Aorta (tissue), 5 donors: ENCODE measurements at places on chromosomes 1 and 21. TPM values are rescaled to one million over a fixed set of nuclear protein-coding genes. Genes with fewer than 3 reads are reported as not detected.

Gene CD52
- 14.7 TPM for total RNA-seq

Gene CTH
- total RNA-seq: 3.7 TPM

Gene EPHA10
- 0.12 TPM for total RNA-seq

Gene NEK2
- 1.0 TPM for total RNA-seq

Gene TNNI3K
- 4.2 TPM for total RNA-seq

Gene DIRAS3
- total RNA-seq: 2.2 TPM

Gene PTPRC
- total RNA-seq: 89.9 TPM

Gene MCM3AP
- total RNA-seq: 111 TPM

Gene ABCA4
- 0.16 TPM for total RNA-seq

Gene AMY2A
- 2.8 TPM for total RNA-seq

DNA sequence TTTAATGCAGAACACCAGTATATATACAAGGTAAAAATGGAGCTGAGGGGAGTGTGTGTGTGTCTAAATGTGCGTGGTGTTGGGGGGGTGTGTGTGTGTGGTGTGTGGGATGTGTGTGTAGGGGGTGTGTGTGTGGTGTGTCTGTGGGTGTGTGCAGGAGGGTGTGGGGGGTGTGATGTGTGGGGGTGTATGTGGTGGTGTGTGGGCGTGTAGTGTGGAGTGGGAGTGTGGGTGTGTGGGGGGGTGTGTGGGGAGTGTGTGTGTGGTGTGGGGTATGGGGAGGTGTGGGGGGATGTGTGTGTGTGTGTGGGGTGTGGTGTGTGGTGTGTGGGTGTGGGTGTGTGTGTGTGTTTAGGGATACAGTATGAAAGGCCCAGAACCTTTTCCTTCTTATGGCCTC, 202.3 kb upstream of the CACYBP start:
- no peak for DNase-seq

DNA sequence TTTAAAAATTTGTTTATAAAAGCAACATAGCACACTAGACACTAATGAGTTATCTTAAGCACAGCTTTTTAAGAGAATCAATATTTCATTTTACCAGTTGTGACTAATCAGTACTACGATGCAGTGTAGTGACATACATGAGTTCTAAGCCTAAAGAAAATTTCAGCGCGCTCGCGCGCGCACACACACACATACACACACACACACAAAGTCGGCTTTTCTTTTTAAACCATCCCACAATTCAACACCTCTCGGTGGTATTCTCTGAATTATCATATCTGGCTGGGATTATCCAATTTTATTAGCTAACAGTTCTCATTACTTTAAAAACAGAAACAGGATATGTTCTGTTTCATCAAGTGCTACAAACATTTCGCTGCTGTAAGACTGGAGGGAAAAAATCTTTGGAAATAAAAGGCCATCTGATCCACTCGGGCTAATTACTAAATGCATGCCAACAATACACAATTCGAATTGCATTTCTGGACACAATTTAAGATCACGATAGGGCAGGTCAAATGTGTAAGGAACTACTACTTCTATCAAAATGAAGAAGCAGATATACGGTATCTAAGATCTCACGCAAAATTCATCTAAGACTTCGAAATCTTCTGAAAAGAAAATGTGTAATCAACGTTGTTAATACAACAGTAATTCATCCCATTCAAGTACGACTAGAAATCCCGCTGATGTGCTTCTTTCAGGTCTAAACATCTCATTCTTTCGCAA, 1.2 kb downstream of the TUT4 start:
- no peak for DNase-seq

GRCh38 chr1:76250271-76250670, 175.7 kb downstream of the ST6GALNAC3 start:
- no peak for DNase-seq

GRCh38 chr1:45304311-45305081, 22.2 kb upstream of the HPDL start:
- peak; percentile 47 for DNase-seq

DNA sequence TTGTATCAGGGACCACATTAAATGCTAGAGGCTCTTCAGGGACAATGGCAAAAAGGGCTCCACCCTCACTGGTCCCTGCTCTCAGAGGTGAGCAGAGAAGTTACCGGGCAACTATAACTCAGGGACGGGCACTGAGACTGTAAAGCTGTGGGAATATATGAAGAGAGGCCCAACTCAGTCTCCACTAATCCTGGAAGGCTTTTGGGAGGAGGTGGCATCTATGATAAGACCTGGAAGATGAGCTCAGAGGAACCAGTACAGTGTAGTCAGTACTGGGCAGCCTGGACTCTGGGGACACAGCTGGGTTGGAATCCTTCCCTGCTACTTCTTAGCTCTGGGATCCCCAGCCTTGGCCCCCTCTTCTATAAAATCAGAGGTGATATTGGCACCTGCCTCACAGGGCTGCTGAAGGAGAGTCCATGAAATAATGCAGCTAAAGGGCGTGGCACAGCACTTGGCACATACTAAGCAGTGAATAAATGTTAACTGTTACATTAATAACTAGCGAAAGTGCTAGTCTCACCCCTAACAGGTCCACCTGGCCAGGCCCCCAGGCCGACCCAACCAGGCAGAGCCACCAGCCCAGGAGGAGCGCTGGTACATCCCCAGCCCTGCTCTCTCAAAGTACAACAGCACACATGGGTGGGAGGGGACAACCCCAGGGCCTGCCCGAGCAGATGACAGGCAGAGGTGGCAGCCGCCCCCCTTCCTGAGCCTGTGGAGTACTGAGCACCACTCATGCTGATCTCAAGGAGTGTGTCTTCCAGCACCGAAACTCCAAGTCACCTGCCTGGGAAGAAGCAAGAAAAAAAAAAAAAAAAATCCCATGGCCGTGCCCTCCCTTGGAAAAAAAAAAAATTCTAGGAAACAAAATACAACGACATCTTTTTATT, 62.7 kb downstream of the CASZ1 start:
- DNase-seq: no peak

DNA sequence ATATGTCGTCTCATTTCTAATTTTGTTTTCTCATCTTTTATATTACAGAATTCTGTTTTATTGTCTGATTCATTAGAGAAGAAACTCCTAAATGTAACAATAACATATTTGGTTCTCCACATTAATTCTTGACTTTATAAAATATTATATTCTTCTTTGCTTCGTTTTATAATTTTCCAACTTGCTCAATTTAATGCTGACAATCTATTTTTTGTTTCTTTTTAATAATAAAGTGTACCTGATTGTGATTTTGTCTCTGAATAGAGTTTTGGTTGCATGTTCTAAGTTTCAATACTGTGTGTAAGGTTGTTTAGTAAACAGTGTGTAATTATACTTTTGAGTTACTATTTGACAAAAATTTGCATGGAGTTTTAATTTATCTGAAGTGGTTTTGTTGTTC, 131.0 kb upstream of the C1orf105 start:
- no peak for DNase-seq

DNA sequence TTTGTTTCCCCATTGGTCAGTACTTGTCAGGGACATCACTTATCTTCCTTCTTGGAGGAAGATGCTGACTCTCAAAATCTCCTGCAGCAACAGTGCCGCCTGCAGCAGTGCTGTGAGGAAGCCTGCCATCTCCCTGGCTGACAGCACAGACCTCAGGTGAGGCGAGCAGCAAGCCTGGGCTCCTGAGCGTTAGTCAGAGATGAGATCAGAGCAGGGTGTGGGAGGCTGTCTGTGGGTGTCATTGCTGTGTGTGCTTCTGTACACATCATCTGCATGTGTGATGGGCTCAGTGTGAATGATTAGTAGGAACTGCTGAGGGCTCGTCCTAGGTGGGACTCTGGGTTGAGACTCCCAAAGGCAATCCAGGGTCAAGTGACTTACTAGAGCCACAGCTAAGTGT, 6.1 kb downstream of the STRIP1 start:
- no peak for DNase-seq

DNA sequence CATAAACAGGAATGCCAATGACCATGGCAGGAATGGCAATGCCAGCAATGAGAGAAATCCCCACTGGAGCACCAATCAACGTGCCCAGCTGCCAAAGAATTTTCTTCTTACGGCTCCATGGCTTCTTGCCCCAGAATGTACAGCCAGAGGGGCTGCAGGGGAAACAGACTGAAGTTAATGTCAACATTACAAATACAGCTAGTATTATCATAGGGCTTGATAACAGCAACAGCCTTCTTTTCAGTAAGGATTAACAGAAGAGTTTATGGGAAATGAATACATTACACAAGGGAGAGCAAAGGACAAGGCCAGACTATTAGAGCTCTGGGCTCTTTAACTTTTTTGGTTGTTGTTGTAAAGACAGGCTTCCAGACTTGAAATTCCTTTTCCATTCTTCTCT, 18.2 kb downstream of the RNF19B start:
- no peak for DNase-seq

DNA sequence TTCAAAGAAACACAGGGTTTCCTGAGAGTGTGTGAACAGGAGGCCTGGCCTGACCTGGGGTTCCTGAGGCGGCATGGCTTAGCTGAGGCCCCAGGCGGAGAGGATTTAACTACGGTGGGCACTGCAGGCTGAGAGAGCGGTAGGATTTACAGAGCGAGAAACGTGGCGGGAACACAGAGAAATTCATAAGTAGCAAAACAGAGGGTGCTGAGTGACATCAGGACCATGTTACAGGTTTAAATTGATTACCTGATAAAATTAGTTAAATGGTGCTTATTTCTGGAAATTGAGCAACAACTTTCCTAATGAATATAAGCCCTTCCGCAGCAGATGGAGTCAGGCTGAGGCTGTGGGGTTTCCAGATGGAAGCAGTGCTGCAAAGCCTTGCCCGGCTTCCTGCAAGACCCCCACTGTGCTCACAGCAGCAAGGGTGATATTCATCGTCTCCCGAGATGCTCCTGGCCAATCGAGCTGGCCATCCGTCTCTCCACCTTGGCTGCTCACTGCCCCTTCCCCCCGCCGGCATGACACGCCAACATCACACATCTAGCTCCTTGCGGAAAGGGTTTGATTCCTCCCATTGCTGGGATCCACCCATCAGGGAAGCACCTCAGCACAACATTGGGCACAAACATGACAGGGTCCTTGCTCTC, 69.4 kb upstream of the MORC3 start:
- no peak for DNase-seq

DNA sequence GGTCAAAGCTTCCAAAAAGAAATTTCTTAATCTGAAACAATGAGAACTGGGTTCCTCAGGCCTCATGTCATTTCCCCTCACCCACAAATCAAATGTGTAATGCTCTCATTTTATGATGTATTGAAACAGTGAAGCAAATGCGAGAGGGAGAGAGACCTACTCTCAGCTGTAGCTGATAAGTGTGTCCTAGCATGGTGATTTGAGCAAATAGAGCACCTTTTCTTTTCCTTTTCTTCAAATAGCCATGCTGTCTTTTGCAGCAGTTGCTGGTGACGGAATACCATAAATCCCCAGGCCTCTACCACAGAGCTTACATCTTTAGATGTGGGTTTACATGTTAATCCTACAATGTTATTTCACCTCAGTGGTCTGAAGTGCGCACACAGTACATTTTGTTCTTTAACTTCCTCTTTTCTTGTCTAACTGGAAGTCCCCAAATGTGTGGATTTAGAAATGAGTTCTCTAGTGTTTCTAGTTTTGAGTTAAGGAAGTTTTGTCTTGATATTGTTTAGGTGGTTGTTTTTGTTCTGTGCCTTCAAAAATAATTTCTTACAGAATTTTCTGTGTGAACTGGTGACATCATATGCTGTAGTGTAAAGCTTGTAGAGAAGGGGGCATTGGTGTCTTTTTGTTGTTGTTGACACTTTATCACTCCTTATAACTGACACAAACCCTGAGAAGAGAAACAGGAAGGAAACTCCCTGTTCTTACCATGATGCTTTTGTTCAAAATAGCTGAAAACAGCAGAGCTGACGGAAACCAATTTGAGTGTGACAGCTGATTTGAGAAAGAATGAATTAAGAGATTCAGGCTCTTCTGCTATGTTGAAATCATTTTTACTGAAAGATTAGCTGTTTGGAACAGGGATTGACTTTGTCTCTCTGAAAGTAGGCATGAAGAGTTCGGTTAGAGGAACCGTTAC, 12.2 kb downstream of the SMAP2 start:
- no peak for DNase-seq

GRCh38 chr1:155184835-155185782, 11.5 kb downstream of the TRIM46 start:
- DNase-seq: peak; percentile 77

DNA sequence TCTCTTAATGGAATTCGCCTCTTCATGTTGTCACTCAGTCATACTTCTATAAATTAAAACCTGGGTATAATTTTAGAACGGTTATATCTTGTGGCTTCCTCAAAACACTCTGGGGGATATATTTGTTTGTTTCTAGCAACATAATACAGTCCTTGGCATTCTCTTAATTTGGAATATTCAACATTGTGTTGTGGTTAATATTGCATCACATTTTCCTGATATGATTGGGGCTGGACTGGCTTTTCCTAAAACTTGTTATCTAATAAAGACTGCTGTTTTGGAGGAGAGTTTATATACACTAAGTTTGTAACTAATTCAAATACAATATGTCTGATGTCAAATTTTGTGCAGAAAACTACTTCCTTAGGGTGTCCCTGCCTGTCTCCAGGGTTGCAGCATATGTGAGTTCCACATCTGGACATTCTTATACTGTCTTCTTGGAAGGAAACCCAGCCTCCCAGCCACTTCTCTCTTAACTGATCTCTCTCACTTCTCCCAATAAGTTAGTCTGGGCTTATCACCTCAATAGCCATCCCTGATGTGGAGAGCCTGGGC, 892.6 kb downstream of the MRPL39 start:
- no peak for DNase-seq

- DNase-seq: no peak
Measured at GRCh38 chr1:21648352-21648730, 20.8 kb downstream of the RAP1GAP start.

GRCh38 chr1:15264769-15265168, 17.7 kb downstream of the FHAD1 start:
- no peak for DNase-seq

GRCh38 chr1:76474922-76475321, 392.4 kb upstream of the ST6GALNAC5 start:
- DNase-seq: no peak

DNA sequence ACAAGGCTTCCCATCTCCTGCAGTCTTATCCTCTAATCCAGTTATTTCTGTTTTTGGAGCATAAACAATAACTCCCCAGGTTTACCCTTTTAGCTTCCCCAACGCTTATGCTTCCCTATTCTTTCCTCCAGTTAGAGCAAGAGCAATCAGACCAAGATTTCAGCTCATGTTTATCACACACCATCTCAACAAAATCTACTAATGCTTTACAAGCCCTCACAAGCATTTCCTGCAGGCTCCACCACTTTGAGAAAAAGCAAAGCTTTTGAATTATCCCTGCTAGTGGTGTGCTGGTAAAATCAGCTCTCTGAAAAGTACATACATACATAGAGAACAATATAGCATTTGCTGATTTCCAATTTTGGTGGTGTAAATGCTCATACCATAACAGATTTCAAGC, 92.9 kb downstream of the EDEM3 start:
- DNase-seq: no peak
